GOT3 (cell line): ENCODE measurements at places on chromosomes 11 and 22.

DNA sequence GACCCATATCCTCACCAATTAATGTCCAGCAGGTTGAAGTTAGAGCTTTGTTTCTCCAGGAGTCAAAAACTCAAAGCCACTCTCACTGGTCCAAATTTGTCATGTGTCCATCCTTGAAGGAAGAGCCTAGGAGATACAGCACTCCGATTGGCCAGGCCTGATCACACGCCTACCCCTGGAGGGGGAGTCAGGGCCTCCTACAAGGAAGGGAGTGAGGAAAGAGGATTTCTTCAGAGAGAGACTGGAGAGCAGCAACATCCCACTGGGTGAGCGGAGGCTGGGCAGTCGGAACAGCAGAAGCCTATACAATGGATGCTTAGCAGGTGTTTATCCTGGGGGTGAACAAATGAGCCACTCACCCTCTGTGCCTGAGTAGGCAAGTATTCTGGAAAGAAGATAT, 113.9 kb downstream of the TRIM29 start:
- DNase-seq = no peak

DNA sequence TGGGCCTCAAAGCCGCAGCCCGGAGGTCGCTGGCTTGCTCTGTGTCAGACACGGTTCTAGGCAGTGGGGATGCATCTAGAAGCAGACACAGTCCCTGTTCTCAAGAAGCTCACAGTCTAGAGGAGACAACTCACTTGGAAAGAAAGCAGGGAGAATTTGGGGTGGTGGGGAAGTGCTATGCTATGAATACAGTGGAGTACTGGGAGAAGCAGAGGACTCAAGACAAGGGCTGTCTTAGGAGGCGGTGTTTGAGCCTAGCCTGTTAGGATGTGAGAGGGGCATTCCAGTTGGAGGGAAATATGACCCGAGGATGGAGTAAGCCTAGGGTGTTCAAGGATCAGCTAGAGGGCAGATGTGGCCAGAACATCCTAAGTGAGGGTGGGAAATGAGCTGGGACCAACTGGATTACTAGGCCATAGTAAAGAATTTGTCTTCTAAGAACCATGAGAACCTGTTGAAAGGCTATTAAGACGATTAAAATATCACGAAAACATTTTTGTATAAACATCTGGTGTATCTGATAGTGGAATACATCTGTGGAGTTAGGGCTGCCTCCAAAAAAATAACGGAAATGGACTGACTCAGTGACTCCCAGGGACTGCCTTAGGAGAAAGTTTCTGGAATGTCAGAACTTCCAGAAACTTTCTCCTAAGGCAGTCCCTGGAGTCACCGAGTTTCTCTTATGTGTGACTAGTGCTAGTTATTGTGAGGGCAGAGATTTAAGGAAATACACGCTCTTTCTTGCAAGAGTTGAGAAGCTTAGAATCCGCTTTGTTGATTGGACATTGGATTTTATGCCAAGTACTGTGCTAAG, 1.1 kb upstream of the PITPNB start:
- DNase-seq = no peak

DNA sequence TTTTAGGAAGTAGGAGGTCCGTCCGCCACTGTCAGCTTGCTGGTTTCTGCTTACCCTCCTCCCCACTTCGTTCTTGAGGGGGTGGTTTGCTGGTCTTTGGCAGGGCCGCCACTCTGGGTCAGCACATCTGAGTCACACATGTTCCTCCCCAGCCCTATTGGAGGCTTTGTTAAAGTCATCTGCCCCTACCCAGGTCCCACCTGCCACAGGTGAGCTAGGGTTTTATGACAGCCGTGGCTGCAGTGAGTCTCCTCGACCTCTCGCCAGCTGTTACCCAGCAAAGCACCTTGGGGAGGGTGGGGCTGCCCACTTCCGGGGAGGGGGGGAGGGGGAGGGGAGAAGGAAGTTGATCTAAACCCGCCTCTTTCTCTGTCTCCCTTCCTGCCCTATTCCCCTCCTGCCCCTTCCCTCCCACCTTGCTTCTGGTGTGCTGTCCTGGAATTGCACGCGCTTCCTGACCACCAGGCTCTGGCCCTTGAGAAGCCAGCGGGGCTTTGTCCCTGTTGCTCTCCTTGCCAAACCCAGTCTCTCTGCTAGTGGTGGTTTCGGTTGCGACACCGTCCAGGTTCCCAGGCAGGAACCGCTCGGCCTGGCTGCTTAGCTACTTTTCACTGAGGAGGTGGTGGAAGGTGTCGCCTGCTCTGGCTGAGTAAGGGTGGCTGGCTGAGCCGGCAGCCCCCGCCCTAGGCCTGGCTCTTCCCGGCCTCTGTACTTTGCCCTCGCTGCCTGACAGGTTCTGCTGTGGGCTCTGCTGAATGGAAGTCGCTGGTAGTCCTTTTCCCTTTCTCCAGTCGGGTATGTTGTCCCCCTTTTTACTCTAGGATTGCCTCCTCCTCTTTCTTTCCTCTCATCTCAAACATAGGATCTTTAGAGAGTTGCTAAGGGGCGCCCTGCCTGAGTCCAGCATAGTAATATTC, 28.5 kb downstream of the RCOR2 start:
- no peak for DNase-seq

DNA sequence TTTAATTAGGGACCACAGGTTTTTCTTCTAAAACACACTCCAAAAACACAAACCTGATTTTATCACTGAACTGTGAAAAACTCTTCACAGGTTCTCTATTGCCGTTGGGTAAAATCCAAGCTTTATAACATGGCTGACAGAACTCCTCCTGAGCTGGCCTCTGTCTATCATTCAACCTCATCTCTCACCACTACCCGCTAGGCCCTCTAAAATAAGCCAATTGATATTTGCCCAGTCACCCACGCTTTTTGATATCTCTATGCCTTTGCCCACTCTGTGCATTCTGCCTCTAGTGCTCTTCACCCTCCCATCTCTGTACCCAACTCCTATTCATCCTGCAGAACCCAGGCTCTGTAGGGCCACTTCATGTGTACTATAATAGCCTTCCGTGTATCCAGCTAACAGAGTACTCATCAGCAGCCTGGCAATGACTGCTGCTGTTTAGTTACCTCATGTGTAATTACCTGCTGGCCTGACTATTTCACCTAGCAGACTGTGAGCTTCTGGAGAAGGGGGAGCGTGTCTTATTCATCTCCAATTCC, 1.1 kb upstream of the CNGA4 start:
- no peak for DNase-seq

DNA sequence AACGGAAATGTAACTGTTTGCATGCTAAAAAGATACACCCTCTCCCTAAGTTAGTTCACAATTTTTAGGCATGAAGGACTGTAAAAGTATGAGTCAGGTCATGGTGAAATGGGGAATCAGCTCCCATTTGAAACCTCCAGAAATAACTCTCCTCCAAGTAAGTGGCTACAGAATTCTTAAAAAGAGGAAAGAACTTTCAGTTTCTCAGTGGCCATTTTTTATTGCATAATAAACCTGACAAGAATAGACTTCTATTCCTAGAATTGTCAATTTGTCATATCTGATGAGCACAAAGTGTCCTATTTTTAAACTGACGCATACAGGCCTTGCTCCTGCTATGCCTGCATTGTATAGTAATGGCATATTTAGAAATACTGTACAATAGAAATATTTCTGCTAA, 612.2 kb downstream of the CNTN5 start:
- no peak for DNase-seq
